Brain (organoid and tissue), 16 donors: ENCODE measurements at places on chromosomes 2 and 18. TPM values are rescaled to one million over a fixed set of nuclear protein-coding genes. Genes with fewer than 3 reads are reported as not detected.

GRCh38 chr2:29196792-29197788 lies 81.9 kb downstream of the CLIP4 start:
- peak; percentile 33 for DNase-seq

The CENPO gene
- polyA plus RNA-seq: 27.4 TPM

- DNase-seq: no peak
Measured at GRCh38 chr2:154013514-154013913, 141.8 kb downstream of the GALNT13 start.

The UGT1A8 gene
- not detected for polyA plus RNA-seq

GRCh38 chr2:220664272-220665107 lies 907.6 kb downstream of the EPHA4 start:
- no peak for DNase-seq

- peak; percentile 8 for DNase-seq
Measured at GRCh38 chr2:33632831-33633230, 33.7 kb upstream of the FAM98A start.

The MC4R gene
- polyA plus RNA-seq: not detected

GRCh38 chr2:118122594-118123281 lies 34.5 kb downstream of the INSIG2 start:
- DNase-seq: no peak

The AKAIN1 gene
- not detected for polyA plus RNA-seq

The DES gene
- 9.7 TPM for polyA plus RNA-seq

The INO80C gene
- polyA plus RNA-seq: 43.5 TPM

DNA sequence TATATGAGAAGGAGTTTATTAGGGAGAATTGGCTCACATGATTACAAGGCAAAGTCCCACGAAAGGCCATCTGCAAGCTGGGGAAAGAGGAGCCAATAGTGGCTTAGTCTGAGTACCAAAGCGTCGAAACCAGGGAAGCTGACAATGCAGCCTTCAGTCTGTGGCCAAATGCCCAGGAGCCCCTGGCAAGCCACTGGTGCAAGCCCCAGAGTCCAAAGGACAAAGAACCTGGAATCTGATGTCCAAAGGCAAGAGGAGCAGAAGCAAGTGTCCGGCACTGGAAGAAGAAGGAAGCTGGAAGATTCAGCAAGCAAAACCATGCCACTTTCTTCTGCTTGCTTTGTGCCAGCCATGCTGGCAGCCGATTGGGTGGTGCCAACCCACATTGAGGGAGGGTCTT lies 74.3 kb upstream of the NPAS2 start:
- DNase-seq: no peak

DNA sequence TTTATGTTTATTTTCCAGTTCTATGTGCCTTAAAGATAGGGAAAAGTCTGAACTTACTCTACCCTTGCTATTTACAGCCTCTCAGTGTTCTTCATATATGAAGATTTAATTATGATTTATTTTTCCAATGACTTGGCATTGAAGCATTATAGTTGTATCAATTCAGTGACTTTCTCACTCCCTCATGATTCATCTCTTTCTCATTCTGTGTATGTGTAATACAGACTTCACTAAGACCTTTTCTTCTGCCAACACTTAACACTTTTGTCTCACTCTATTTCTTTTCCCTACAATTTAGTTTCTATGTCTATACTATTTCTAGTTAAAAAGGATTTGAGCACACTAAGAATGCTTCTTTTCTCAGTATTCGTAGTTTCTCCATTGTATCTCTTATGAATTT lies 1470.3 kb upstream of the ACVR2A start:
- no peak for DNase-seq

GRCh38 chr2:139366681-139367080 lies 586.5 kb upstream of the NXPH2 start:
- no peak for DNase-seq

GRCh38 chr2:25726522-25726921 lies 53.1 kb upstream of the DTNB start:
- no peak for DNase-seq

- DNase-seq: no peak
Measured at GRCh38 chr2:14303366-14304115, 329.0 kb upstream of the LRATD1 start.

GRCh38 chr2:1521191-1521877 lies 108.1 kb downstream of the TPO start:
- no peak for DNase-seq

The CCDC85A gene
- polyA plus RNA-seq: 4.0 TPM

The USP37 gene
- 7.1 TPM for polyA plus RNA-seq

DNA sequence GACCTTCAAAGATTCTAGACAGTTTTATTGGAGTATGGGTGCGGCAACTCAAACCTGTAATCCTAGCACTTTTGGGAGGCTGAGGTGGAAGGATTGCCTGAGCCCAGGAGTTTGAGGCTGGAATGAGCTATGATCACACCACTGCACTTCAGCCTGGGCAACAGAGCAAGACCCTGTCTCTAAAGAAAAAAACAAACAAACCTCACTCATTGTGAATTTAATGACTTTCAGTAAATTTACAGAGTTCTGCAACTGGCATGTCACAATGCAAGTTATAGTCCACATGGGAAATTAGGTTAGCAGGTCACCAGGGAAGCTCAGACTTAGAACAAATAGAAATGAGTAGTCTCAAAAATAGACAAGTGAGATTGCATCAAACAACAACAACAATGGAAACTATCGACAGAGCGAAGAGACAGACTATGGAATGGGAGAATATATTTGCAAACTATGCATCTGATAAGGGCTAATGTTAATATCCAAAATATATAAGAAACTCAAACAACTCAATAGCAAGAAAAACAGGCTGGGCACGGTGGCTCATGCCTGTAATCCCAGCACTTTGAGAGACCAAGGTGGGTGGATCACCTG lies 6.7 kb upstream of the NRBP1 start:
- DNase-seq: no peak

The IL36B gene
- polyA plus RNA-seq: not detected

DNA sequence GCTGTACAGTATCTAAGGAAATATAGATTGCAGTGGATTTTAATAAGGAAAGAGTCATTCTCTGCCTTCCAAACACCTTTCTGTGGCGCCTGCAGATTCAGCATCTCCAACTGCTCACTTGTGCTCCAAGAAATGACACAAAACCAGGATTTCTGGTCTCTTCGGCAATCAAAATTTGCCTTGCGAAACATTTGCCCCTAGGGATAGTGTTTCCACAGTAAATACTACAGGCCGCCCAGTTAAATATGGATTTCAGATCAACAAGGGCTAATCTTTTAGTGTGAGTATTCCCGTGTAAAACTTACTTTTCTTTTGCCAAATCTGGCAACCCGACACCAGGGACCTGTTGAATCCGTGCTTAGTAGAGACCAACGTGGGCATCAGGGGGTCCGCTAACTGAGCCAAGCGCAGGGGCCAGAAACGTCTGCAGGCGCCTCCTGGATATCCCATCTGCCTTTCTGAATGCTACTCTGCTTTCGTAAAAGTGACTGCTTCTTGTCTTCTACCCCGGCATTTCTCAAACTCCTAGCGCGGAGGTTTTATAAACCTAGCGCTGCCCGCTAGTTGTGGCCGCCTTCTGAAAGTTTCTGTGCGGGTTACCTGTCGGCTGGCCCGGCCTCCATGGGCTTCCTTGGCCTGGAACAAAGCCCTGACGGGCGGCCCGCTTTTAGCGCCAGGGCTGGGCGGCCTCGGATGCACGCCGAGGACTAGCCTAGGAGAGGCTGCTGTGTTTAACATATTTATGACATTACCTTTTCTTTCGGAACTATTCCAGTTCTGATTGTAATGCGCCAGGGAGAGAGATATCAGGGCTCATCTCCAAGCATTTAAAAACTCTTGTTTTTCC lies 2.5 kb downstream of the CYP1B1 start:
- DNase-seq: peak; percentile 20

The TBR1 gene
- 9.4 TPM for polyA plus RNA-seq

DNA sequence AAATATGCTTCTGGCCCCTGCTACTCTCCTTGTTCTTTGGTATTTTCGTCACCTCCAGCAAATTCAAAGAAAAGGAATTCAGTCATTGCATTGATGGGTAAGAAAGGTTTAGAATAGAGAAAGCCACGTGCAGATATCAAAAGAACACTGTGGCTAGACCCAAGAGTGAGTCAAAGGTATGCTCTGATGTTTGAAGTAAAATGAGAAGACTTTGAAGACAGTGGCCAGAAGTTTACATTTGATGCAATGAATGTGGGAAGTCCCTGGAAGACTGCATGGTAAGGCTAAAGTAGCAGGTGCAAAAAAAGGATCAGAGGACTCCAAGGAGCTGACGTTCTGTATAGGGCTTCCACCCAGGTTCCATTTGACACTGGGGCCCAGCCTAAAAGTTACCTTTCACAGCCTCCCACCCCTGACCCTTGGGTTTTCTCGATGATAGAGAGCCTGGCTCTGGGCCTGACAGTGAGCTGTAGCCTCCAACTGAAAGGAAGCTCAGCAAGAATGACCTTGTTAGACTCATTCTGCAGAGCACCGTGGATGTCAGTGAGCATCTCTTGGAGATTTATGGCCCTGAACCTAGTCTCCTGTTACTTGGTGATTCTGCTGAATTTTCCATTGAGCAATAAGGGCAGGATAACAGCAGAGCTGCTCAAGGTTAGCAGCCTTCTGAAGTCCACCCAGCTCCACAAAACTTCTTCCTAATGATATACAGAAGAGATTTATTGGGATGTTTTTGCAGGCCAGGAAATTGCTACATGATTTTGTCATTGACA lies 223.7 kb upstream of the RBBP8 start:
- no peak for DNase-seq

DNA sequence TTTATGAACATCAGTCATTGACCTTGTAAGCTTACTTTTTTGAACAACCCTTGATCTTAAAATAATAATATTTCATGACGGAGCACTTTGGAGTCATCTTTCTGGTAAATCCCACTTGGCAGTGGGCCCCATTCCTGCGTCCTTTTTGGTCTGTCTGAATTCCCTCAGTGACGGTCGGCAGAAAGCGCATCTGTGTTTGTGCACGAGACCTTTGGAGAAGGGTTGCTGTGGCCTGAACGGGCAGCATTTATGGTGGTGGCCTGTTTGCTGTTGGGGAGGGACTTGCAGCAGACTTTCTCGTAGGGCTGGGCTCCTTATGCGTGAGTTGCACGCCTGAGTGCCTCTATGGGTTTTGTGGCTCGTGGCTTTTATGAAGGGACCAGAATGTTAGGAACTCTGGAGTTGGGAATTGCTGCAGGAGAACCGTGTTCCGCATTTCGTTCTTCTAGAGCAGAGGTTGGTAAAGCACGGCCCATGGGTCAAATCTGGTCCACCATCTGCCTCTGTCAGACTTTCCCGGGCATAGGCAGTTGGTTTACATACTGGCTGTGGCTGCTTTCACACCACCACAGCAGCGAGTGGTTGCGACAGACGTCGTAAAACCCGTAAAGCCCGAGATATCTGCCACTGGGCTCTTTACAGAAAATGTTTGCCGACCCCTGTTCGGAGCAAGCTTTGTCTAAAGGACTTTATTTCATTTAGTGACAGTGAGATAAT lies 30.8 kb downstream of the LPIN1 start:
- DNase-seq: no peak

- no peak for DNase-seq
Measured at GRCh38 chr18:74427442-74428112, 29.5 kb downstream of the DIPK1C start.

GRCh38 chr18:9700261-9700796 lies 7.8 kb upstream of the RAB31 start:
- no peak for DNase-seq

The SAG gene
- polyA plus RNA-seq: not detected

DNA sequence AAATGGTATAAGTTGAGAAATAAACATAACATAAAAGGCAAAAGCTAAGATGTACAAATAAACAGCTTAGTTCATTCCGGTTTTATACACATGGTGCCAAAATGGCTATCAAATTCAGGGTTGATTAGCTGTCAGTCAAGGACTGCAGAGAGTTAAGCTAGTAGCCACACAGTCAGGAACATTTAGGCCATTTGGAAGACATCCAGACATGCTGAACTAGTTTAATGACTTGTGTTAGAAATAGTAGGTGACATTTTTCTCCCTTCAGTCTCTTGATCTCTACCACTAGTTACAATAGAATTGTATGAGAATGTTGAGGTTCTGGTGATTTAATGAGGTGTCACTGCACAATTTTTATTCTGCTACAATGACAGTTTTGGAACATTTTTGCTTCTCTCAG lies 394.4 kb upstream of the SPHKAP start:
- peak; percentile 9 for DNase-seq

- DNase-seq: peak; percentile 4
Measured at GRCh38 chr2:189835855-189836558, 51.8 kb downstream of the PMS1 start.

The CNRIP1 gene
- polyA plus RNA-seq: 32.8 TPM

- no peak for DNase-seq
Measured at GRCh38 chr2:138029276-138029675, 65.0 kb downstream of the HNMT start.

The CCL20 gene
- not detected for polyA plus RNA-seq

DNA sequence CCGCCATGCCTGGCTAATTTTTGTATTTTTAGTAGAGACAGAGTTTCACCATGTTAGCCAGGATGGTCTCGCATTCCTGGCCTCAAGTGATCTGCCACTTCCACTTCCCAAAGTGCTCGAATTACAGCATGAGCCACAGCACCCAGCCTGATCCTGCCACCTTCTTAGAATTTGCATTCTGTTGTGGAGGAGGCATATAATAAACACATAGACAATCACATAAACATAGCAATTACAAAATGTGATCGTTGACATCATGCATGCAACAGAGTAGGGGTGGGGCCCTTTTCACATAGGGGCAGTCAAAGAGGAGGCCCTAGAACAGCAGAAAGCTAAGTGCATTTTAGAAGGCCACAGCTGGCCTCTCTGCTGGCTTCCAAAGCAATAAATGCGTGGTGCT lies 39.9 kb upstream of the TSPYL6 start:
- no peak for DNase-seq

DNA sequence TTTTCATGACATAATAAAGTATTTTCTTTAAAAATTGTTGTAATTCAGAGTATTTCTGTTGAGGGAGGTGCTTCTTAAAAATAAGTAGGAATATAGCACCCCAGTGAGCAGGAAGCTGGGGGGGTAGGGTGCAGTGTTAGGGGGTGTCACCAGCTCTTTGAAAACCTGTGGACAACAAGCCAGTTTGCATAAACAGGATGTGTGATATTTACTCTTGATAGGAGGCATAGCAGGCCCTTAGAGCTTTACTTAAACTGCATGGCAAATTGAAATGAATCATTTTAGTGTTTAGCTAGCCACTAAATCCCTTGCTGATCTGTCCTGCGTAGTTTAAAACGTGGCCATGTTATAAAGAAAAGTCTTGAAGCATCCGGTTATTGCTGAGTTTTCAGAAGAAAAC lies 8.4 kb downstream of the TGIF1 start:
- DNase-seq: no peak

GRCh38 chr2:230777721-230778120 lies 65.1 kb downstream of the CAB39 start:
- DNase-seq: no peak

DNA sequence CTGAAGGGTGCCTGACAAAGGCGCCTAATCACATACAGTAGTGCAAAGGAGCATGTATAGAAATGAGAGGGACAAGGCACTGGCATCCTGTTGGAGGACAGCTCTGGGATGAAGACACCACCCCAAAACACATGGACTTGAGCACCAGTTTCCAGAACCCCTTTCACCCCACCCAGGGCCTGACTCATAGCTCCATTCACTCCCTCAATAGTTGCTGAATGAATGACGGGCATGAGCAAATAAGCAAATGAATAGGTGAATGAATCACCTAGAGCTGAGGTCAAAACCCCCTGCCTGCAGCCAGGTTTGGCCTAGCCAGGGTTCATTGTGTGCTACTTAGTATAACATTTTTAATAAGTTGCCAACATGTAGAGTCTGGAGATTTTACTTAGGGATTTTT lies 66.3 kb downstream of the NRP2 start:
- DNase-seq: no peak

GRCh38 chr2:168188002-168188401 lies 59.4 kb downstream of the STK39 start:
- no peak for DNase-seq
